Fibroblast of pulmonary artery (primary cell): ENCODE measurements at places on chromosomes 1 and 21.

- DNase-seq: peak; percentile 47
These were observed 5.4 kb upstream of the TDRD5 start for GRCh38 chr1:179586107-179586823.

GRCh38 chr1:27555700-27556424 is 48.1 kb downstream of the AHDC1 start:
- peak; percentile 71 for DNase-seq

- no peak for DNase-seq
These were observed 378.1 kb downstream of the LMO4 start for GRCh38 chr1:87706779-87707228.

GRCh38 chr1:81237473-81238089 is 563.2 kb upstream of the ADGRL2 start:
- no peak for DNase-seq

- no peak for DNase-seq
These were observed 126.0 kb upstream of the CAMK1G start for GRCh38 chr1:209457401-209458125.

DNA sequence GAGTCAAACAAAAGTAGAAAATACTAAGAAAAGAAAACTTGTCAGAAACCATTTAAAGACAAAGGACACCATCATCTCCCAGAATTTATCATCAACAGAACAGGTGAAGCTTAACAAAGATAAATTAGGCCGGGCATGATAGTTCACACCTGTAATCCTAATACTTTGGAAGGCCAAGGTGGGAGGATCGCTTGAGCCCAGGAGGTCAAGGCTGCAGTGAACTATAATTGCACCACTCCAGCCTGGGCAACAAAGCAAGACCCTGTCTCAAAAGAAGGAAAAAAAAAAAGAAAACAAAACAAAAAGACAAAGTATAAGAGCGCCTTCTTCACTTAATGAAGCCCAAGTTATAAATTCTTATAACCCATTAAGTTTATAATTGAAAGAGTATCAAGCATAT is 25.6 kb downstream of the RERE start:
- DNase-seq: no peak

GRCh38 chr1:207049974-207050391 is 1.0 kb downstream of the YOD1 start:
- peak; percentile 58 for DNase-seq

DNA sequence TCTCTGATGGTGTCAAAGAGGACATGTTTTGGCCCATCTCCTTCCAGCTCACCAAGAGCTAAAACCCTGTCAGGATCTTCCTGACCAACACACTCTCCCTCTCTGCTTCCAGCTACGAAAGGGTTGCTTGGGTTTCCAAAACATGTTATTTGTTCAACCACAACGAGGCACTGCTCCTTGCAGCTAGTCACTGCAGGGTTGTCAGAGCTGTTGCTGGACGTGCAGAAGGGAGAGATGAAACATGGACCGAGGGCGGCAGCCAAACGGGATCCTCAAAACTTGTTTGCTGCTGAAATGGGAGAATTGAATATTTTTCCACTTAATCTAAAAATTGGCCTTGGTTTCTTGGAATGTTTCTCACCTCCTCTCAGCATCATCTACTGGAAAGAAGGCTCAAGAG is 12.4 kb downstream of the ZBTB18 start:
- no peak for DNase-seq

DNA sequence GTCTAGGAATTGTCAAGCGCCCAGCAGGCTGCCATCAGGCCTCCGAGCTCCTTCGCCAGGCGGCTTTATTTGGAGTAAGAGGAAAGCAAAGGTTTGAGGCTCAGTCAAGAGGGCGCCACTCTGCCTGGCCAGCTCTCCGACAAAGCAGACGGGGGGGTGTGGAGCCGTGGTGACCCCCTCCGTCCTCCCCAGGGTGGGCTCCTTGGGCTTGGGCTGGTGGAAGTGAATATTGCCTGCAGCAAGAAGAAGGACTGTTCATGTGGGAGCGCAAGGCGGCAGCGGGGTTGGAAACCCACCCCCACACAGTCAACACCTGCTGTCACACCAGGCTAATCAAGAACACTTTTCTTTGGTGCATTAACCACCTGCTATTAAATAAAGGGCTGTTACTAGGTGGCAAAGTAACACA is 14.6 kb downstream of the EPHX1 start:
- no peak for DNase-seq

DNA sequence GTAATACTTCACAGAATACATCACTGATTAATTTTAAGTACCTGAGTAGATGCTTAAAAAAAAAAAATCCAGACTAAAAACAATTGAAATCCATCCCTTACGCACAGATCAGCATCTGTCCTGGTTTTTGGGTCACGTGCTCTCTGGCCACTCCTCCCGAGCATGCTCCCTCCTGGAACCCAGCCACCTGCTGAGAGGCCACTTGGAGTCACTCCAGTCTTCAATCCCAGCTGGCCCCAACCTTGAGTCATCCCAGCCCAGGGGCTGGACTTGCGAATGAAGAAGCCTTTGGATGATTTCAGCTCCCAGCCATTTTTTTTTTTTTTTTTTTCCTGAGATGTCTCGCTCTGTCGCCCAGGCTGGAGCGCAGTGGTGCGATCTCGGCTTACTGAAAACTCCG is 8.9 kb downstream of the MAP1LC3C start:
- DNase-seq: peak; percentile 76

- DNase-seq: no peak
These were observed 31.5 kb downstream of the WARS2 start for GRCh38 chr1:119108988-119109387.

DNA sequence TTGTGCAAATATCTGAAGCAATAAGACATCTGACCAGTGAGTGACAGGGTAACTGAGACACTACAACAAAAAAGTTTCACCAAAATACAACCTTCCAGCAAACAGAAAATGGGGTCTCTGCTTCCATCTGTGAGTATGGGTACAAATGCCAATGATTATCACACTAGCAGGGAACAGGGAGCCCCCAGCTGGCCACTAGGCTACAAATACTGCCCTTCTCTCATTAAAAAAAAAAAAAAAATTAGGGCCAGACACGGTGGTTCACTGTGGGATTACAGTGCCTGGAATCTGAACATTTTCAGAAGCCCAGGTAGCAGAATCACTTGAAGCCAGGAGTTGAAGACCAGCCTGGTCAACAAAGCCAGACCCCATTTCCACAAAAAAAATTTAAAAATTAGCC is 48.4 kb upstream of the EDARADD start:
- DNase-seq: no peak

DNA sequence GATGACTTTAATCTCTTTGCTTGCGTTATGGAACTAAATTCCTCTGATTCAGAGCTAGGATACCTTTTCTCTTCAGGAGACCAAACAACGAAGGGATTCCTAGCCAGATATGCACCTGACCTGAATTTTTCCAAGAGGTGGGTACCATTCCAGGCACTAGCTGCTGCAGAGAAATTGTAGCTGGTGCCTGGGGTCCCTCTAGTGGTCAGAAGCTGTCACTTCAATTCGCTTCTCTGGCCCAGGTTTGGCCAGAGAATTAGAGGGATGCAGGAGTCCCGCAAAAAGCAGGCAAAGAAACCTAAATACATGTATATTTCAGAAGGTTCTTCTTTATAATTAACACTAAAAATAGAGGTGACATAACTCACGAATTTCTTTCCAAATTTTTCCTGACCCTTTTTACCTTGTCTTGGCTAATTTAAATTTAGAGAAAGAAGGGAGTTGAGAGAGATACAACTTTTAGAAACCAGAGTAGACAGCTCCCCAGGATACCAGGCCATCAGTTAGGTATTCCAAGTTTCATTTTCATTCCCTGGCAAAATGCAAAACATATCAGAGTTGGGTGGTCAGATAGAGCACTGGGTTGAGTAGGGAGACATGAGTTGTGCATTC is 9.6 kb downstream of the ACKR1 start:
- DNase-seq: peak; percentile 60

DNA sequence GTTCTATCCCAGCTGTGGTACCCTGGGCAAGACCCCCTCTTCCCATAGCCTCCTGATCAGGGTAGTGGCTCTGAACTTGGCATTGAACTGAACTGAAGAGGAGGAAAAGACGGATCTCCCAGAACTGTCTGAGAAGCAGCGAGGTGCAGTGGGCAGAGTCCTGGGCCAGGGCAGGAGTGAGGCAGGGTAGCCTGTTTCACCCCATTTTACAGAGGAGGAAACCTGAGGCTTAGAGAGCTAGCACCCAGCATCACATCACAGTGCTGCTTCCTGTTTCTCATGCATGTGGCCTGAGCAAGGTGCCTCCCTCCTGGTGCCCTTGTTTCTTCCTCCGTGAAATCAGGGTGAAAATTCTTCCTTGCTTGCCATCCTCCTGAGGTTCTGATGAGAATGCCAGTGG is 17.1 kb downstream of the ZNF362 start:
- DNase-seq: no peak

DNA sequence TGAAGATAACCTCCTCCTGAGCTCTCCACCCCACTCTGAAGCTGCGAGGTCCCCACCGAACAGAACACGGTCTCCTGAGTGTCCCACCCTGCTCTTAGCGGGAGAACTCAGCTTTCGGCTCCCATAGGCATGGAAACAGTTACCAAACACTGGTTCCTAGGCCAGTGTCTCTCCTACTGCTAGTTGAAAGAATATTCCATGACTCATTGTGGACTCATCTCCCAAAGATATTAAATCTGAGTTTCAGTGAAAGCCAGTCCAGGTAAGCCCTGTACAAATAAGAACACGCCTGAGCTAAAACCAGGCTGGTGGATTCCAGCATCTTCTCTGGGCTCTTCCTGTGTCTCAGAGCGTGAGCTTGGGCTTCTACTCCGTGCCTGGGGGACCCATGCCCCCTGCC is 107.5 kb upstream of the CLDN14 start:
- DNase-seq: no peak

DNA sequence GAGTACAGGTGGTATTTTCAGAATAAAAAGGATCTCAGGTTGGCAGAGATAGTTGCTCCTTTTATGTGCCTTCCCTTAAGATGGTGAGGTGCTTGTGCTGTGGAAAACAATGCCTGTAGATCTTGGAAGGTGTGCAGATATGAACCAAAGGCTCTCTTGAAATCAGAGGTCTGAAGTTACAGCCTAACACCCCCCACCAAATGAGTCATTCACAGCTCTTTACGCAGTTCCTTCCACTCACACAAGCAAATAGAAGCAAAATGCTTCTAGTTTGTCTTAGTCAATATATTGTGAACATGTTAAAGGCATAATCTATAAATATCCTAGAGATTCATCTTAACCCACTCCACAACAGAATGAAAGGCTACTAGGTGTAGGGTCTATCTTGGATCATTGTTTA is 128.9 kb upstream of the NR5A2 start:
- DNase-seq: peak; percentile 13

- DNase-seq: no peak
These were observed 57.8 kb downstream of the PGBD5 start for GRCh38 chr1:230368363-230368762.

DNA sequence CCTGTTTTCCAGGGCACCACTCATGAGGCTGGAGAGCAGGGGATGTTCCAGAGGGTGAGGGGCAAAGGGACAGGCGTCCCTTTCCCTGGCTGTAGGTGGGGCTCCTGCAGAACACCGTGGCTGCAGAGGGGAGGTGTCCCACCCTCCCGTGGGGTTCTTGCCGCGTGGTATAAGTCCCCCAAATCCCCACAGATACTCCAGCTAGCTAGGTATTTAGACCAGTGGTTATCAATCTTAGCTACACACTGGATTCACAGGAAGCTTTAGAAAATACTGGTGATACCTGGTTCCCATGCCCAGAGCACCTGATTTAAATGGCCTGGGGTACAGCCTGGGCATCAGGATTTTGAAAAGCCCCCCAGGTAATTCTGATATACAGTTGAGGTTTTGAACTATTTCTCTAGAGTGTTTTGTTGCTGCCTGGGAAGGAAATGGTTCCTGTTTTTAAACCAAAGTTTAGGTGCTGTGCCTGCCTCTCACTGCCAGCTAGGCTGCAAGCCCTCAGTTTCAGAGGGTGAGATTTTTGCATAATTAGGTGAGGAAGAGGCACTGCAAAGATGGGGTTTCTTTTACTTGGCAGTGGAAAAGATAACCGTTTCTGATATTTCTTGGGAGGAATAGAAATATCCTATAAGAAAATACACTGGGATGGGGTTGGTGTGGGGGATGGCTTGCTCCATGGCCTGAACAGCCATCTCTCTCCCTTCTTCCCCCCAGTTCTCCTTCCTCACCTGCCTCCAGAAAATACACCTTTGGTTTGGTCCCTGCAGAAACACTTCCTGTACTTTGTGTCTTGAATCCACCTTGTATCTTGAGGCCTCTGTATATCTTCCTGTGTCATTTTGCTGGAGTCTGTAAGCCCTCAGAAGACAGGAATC is 51.7 kb downstream of the RASSF5 start:
- no peak for DNase-seq

DNA sequence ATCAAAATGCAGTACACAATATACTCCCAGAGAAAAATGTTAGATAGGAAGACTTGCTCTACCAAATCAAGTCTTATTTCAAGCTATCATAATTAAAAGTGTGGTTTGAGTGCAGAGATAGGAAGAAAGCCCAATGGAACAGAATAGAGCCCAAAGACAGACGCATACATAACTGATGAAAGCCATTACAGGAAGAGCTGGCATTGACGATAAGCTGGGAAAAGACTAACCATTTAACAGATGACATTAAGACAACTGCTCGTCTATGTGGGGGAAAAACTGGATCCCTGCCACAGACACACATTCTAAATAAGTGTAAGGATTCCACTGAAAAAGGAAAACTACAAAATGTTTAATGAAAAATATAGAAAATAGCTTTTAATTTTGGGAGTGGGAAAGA is 85.5 kb downstream of the NGF start:
- no peak for DNase-seq

- DNase-seq: peak; percentile 36
These were observed 20.6 kb downstream of the LAMC2 start for GRCh38 chr1:183206538-183207122.

DNA sequence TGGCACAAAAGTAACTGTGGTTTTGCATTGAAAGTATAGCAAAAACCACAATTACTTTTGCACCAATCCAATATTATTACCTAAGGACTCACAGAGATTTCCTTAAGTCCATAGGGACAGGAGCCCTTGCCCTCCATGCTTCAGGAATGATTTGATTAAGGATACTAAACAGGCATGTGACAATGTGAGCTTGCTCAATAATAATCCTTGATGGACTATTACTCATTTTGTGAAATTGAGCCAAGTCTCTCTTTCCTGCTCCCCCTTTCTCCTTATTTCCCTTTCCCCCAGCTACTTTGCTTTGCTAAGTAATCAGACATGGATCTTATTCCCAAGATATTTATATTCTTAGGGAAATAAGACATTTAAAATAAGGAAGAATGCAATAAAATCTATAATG is 21.6 kb upstream of the RGL1 start:
- peak; percentile 60 for DNase-seq
